Gastrocnemius medialis (tissue), 4 donors: ENCODE measurements at places on chromosomes 5 and 9. TPM values are rescaled to one million over a fixed set of nuclear protein-coding genes. Genes with fewer than 3 reads are reported as not detected.

NUTM2G gene
- not detected for total RNA-seq

DNA sequence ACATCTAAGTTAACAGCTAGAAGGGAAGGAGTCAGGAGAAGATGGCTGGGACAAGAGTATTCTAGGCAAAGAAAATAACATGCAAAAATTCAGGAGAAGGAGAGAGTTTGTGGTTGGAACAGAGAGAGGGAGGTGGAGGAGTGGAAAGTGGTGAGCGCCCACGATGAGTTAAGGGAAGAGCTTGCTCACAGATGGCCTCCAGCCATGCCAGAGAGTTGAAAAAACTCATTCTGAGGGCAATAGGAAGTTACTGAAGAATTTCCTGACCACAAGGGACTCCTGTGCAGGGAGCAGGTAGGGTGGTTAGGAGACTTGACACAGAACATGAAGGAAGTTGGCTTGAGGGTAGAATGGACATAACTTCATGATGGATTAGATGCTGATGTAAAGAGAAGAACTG is 159.7 kb downstream of the DOCK2 start:
- no peak for DNase-seq

DNA sequence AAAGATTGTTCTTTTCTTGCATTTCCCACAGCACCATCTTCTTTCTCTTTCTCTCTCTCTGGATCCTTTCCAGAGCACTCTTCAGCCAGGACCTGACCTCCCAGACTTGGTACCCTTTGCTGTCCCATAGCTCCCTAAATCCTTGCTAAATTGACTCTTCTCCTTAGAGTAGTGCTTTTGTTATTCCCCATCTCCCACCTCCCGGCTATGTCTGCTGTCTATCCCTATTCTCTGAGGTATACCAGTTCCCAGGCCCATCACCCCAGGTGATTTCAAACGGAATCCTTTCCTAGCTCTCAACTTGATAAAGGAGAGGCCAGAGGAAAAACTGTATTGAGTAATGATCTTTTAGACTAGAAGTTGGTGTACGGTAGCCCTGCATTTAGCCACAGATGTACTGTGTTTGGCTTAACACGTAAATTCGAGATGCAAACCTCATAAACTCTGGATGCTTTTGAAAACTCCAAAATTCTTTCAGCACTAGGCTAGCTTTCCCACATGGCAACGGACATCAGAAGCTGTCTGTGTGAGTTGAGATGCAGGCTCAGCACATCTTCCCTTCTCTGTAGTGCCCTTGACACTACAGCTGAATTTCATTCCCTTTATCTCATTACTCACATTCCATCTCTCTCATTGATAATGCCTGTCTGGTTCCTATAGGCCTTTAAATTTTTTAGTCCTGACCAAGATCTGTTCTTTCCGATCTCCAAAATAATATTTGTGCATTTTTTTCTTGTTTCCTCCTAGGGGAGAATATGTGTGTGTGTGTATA is 320.8 kb upstream of the ITGA1 start:
- no peak for DNase-seq

- no peak for DNase-seq
These were observed 15.3 kb downstream of the ESM1 start for GRCh38 chr5:54969856-54970828.

DNA sequence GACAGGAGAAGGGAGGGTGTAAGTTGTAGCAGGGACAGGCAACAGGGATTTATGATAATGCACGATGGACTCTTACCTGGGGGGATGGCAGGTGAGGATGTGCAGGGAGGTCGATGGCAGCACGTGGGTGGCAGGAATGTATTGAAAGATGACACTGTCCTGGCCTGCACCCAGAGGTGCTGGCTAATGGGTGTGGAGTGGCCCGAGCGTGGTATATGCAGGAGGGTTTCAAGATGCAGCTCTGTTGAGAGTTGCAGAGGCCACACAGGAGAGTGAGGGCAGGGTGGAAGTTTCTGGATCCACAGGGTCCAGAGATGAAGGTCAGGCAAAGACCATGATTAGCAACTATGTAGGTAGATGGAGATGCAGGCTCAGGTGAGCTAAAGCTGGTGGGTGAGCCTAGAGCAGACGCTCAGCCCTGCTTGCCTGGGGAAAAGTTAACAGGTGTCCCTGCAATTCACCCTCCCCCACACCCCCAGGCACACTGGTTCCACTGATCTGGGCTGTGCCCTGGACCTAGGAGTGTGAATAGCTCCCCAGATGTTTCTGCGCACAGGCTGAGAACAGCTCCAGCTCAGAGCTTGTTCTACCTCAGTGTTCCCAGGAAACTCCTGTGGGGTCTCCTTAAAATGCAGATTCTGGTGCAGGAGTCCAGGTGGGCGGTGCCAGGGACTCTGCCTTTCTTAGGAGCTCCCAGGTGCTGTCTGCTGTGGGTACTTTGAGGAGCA is 21.5 kb upstream of the S1PR3 start:
- no peak for DNase-seq

DNA sequence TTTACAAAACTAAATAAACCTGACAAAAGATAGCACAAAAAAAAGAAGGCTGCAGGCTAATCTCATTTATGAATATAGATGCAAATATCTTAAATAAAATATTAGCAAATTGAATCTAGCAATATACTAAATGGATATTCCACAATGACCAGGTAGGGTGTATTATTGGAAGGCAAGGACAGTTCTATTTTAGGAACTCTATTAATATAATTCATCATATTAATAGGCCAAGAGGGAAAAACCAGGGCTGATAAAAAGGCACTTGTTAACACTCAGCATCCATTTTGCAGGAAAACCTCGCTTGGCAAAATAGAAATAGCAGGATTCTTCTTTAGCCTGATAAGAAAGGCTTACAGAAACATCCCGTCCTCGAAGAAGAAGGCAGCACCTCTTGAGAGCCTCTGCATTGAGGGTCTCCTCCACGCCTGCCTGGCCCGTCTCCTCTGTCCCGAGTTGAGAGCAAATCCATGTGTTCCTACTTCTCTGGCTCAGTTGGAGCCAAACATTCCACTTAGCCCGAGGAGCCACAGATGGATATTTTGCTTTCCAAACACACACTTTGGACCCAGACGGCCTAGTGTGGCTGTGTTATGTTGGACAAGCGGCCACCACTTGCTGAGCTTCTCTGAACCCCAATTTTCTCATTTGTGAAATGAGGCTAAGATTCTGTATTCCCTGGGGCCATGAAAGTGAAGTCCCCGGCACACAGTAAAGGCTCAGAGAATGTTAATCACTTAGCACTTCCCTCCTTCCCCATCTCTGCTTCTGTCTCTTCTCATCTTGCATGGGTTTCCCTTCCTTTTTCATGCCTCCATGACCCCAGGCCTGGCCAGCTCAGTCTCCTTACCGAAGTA is 181.8 kb upstream of the MVB12B start:
- no peak for DNase-seq
